Activated CD4-positive, alpha-beta T cell treated with anti-CD3 and anti-CD28 coated beads for 1 hour (primary cell): ENCODE measurements at places on chromosomes 11 and 22.

DNA sequence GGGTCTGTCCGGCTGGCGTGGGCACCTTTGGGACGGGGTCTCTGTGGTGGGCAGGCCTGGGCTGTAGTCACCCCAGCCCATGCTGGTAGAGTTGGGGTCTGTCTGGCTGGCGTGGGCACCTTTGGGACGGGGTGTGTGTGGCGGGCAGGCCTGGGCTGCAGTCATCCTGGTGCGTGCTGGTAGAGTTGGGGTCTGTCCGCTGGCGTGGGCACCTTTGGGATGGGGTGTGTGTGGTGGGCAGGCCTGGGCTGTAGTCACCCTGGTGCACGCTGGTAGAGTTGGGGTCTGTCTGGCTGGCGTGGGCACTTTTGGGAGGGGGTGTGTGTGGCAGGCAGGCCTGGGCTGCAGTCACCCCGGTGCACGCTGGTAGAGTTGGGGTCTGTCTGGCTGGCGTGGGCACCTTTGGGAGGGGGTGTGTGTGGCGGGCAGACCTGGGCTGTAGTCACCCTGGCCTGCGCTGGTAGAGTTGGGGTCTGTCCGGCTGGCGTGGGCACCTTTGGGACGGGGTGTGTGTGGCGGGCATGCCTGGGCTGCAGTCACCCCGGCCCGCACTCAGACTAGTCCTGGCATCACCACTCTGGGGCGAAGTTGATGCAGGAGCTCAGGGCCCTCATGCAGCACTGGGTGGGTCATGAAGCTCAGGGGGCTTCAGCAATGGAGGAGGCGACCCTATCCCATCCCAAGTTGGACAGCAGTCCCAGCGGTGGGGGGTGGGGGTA, 19.3 kb downstream of the PRR33 start:
- no peak for DNase-seq

DNA sequence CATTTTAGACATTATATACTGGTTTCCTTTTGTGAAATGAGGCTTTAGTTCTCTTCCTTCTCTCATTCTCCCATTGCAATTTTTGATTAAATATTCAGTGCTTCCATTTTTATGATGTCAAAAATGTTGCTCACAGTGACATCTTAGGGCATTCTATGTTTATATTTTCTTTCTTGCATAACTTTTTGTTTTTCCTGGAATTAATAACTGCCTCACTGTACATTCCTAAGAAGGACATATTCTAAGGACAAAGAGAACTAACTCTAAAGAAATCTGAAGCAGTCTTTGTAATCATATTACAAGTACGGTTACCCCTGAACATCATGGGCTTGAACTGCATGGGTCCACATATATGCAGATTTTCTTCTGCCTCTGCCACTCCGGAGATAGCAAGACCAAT, 25.8 kb upstream of the P2RY6 start:
- DNase-seq = no peak

DNA sequence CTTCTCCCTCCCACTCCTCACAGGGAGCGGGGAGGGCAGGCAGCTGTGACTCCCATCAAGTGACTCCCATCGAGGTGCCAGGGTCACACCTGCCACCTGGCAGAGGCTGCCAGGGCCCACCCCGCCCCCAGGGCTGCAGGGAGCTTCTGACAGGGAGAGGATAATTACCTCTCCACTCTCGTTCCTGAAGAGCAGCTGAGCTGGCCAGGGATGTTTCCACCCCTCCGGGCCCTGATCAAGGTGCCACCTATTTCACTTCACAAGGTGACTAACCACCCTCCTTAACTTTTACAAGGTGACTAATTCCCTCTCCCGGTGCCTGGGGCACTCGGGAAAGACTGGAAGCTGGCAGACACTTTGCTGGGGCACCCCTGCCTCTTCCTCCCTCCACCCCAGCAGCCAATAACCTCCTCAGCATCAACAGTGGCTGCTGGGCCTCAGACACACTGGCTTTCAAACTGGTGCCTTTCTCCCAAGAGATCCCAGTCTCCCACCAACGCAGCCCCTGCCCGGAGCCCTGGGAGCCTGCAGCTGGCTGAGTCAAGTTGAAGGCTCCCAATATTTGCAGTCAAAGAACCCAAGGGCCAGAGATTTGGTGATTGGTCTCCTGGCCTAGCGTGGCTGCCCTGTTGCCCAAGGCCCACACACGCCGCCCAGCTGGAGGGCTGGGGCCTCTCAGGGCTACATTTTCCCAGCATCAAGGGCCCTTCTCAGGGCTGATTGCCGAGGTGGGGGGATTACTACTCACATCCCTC, 22.0 kb upstream of the MYRF start:
- no peak for DNase-seq

DNA sequence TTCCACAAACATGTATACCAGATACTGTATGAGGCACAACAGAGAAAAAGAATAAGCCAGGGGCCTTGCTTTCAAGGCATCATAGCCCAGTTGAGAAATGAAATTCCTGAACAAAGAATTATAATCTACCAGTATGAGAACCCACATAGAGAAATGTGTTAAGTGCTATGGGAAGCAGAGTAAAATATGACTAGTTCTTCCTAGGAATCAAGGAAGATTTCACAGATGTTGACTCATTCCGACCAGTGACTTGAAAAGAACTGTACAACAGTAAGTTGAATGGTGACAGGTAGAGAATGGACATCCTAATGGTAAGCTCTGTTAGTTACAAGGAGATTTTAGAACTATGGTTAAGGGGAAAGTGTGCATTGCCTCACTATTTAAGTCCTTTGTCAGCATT, 102.6 kb downstream of the TRIM44 start:
- no peak for DNase-seq

DNA sequence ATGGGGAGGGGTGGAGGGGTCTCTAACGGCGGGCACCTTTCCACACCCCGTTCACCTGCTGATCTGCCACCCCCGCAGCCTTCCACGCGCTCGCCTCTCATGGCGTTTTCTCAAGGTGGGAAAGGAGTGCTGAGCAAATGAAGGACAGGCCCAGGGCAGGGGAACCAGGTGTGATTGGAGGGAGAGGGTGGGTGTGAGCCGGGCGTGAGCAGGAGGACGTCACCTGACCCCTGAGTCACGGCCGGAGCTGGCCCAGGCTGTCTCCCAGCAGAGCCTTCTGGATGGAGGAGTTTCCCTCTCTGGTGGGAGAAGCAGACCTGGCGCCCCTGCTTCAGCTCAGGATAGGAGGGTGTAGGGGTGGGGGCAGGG, 14.0 kb upstream of the ARHGAP8 start:
- DNase-seq = no peak

- no peak for DNase-seq
Measured at GRCh38 chr11:29282088-29282487, 734.7 kb downstream of the KCNA4 start.

- DNase-seq = no peak
Measured at GRCh38 chr11:96841792-96842191, 452.0 kb downstream of the JRKL start.

DNA sequence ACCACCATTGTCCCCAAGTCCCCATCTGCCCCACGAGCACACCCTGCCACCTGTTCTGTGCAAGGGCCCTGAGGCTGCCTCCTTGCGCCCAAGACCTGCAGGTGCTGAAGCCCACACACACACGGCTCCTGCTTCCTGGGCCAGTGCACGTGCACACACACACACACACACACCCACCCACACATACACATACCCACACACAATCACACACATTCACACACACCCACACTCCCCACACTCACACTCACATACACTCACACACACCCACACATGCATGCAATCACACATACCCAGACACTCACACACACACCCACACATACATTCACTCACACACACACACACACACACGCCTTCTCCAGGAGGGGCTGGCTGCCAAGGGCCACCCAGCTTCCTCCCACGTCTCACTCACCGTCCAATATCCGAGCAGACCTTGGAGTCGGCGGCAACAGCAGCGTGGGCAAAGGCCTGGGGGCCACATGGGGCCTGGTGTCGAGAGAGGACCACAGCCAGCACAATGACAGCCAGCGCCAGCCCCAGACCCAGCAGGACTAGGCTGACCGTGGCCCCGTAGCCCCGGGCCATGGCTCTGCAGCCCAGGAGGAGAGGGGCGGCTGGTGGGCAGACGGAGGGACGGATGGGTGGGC, 616 bp downstream of the GGT5 start:
- no peak for DNase-seq

DNA sequence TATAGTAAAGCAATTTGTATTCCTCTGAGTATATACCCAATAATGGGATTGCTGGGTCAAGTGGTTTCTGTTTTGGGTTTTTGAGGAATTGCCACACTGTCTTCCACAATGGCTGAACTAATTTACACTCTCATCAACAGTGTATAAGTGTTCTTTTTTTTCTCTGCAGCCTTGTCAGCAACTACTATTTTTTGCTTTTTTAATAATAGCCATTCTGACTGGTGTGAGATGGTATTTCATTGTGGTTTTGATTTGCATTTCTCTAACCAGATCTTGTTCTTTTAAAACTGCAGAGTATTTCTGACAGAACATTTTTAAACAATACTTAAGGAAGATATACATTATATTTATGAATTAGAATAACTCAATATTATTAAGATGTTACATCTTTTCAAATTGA, 1140.5 kb upstream of the CNTN5 start:
- DNase-seq = no peak

GRCh38 chr22:18115906-18116371, 5.3 kb downstream of the TUBA8 start:
- no peak for DNase-seq

DNA sequence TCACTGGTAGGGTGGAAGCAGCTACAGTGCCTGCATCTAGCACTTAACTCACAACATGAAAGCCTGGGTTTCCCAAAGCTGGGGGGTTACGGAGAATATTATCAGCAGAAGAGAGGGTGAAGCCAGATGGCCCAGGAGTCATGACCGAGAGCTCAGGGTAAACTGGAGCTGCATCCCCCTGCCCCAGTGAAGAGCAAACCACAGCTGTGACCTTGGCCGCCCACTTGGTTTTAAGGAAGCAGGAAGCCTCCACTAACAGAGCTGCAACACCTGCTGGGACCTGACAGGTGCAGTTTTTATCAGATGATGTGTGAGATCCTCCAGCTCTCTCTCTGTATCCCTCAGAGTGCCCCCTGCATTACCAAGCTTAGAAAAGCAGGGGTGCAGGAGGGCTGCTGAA, 20.9 kb downstream of the TCP11L1 start:
- DNase-seq = no peak
